ENCODE measurements at places on chromosomes 5 and 9. TPM values are rescaled to one million over a fixed set of nuclear protein-coding genes. Genes with fewer than 3 reads are reported as not detected.

Gene CRHBP
- polyA plus RNA-seq = 0.10 TPM

DNA sequence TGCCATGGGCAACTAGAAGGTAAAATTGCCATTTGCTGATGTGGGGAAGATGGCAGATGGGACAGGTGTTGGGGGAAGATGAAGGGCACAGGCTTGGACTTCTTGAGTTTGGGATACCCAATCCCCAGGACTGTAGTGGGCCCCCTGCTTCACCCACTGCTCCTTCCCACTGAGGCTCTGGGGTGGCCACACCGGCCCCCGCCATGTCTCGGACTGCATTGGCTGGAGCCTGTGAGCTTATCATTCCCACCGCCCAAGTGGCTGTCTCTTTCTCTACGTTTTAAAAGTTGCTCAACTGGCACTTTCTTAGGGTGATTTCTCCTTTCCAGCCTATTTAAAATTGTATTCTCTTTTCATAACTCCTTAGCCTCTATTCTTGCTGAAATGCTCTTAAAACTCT, 730.0 kb upstream of the ADAMTS16 start:
- DNase-seq = no peak

DNA sequence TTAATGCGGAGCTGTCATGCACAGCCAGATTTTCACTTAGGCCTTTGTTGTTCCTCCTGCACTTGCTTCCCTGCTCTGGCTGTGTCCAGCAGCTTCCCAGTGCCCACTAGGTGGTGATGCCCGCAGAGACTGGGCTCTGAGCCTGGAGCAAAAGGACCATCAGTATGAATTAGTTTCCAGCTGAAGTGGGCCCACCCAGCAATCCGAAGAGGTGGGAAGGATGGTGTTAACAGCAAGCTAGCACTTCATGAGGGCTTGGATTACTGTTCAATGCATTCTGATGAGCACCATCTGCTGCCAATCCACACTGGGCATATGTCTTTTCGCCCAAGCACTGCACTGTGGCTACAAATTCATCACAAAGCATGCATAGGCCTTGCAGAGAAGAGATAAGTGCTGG, 459.1 kb downstream of the SPOCK1 start:
- no peak for DNase-seq

DNA sequence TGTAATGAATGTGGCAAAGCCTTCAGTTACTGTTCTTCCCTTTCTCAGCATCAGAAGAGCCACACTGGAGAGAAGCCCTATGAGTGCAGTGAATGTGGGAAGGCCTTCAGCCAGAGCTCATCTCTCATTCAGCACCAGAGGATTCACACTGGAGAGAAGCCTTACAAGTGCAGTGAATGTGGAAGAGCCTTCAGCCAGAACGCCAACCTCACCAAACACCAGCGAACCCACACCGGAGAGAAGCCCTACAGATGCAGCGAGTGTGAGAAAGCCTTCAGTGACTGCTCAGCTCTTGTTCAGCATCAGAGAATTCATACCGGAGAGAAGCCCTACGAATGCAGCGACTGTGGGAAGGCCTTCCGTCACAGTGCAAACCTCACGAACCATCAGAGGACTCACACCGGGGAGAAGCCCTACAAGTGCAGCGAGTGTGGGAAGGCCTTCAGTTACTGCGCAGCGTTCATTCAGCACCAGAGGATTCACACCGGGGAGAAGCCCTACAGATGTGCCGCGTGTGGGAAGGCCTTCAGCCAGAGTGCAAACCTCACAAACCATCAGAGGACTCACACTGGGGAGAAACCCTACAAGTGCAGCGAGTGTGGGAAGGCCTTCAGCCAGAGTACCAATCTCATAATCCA, 6.8 kb downstream of the RPL12 start:
- DNase-seq = no peak

GRCh38 chr9:110047955-110048402, 160.0 kb downstream of the C9orf152 start:
- DNase-seq = no peak

Gene SH3TC2
- polyA plus RNA-seq = 0.44 TPM

Gene CDH6
- 0.77 TPM for polyA plus RNA-seq

GRCh38 chr9:71683598-71684235, 84.6 kb downstream of the CEMIP2 start:
- DNase-seq = no peak

Gene ZSWIM6
- polyA plus RNA-seq = 1.4 TPM

- DNase-seq = no peak
These were observed 657.7 kb downstream of the PRR16 start for GRCh38 chr5:121121786-121122185.

Gene TARS1
- 103 TPM for polyA plus RNA-seq

Gene DTWD2
- 1.4 TPM for polyA plus RNA-seq

GRCh38 chr5:32777733-32778132, 66.6 kb downstream of the NPR3 start:
- DNase-seq = no peak

GRCh38 chr5:133298447-133298846, 246.6 kb downstream of the HSPA4 start:
- no peak for DNase-seq

DNA sequence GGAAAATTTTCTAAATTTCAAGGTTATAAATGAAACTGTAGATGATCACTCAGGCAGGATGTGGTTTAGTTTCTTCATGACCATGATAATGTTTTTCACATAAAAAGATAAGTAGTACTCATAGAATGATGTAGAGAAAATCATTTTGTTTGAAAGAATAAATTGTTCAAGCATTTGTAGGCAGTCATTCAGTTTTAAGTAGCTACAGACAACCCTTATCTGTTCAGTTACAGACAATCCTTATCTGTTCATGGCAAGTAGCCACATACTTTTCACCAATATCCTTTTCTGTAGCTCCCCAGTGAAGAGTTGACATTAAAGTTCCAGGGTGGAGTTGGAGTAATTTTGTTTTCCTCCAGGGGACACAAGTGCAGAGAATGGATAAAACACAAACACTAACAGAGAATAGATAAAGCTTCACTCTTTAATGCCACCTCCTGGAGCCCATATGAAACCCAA, 278.1 kb upstream of the TNC start:
- DNase-seq = no peak

Gene CDH12
- not detected for polyA plus RNA-seq

Gene ADAMTS16
- polyA plus RNA-seq = 0.01 TPM

Gene MLLT3
- polyA plus RNA-seq = 1.2 TPM

DNA sequence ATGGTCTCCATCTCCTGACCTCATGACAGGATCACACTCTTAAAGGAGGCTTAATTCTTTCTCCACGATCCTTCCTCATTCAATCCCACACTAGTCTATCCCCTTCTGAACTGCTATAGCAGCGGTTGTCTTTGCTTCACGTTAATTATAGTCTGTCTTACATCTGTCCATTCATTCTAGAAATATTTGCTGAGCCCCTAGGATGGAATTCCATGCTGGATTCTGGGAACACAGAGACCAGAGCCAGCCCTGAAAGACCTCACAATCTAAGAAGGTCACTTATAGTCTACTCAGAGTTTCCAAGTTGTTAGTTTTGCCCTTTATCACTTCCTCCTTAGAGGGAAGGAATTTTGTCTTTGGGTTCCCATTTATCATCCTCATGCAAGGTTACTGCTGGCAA, 193.5 kb downstream of the GAS1 start:
- no peak for DNase-seq

GRCh38 chr5:138569782-138570181, 5.4 kb downstream of the HSPA9 start:
- no peak for DNase-seq

DNA sequence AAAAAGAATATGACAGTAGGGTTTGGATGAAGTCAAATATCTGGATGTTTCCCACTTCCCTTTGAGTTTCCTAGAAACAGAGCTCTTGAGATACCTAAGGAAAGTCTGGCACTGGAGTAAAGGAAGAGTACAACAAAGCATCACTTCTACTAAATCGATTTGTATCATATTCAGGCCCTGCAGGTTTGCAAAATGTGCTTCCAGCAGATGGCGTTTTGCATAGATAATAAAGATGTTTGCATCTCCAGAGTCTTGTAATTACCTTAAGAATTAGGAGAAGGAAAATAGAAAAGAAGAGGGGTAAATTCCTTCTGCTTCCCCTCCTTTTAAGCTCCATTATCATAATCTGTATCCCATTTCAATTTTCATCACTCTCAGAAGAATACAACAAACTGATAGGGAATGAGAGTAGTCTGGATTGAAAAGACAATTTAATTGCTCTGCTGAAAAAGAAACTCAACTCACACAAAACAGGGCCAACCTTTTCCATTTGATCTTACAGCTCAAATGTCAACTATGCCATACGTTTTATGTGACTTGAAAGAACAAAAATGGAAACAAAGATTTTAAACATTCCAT, 380.4 kb downstream of the PTPRD start:
- no peak for DNase-seq

- no peak for DNase-seq
These were observed 51.3 kb downstream of the ARL15 start for GRCh38 chr5:54259090-54259489.

Gene TAF11L5
- not detected for polyA plus RNA-seq

Gene SOX30
- polyA plus RNA-seq = not detected

Gene SLC6A3
- polyA plus RNA-seq = not detected

- no peak for DNase-seq
These were observed 73.3 kb upstream of the HMHB1 start for GRCh38 chr5:143738417-143739401.

DNA sequence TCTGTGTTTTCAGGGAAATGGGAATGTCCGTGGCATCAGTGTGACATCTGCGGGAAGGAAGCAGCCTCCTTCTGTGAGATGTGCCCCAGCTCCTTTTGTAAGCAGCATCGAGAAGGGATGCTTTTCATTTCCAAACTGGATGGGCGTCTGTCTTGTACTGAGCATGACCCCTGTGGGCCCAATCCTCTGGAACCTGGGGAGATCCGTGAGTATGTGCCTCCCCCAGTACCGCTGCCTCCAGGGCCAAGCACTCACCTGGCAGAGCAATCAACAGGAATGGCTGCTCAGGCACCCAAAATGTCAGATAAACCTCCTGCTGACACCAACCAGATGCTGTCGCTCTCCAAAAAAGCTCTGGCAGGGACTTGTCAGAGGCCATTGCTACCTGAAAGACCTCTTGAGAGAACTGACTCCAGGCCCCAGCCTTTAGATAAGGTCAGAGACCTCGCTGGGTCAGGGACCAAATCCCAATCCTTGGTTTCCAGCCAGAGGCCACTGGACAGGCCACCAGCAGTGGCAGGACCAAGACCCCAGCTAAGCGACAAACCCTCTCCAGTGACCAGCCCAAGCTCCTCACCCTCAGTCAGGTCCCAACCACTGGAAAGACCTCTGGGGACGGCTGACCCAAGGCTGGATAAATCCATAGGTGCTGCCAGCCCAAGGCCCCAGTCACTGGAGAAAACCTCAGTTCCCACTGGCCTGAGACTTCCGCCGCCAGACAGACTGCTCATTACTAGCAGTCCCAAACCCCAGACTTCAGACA, 9.5 kb downstream of the RAB24 start:
- DNase-seq = no peak

GRCh38 chr5:158022393-158022792, 163.4 kb upstream of the CLINT1 start:
- no peak for DNase-seq

GRCh38 chr5:886036-886435, 6.6 kb downstream of the BRD9 start:
- no peak for DNase-seq

DNA sequence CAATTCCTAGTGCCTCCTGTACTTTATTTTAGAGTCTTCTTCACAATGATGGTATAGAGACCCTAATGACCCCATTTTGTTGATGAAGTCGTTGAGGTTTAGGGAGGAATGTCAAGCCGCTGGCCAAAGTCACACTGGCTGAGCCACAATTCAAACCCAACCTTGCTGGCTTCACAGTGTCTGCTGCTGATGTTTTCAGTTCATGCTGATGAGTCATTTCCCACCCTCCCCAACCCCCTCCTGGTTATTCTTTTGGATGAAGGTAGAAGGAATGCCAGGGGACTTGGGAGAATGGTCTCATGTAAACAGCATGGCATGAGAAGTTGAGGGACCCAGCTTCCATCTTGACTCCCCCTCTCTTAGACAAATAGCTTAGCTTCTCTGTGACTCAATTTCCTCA, 68.6 kb downstream of the TMEM252 start:
- DNase-seq = no peak

DNA sequence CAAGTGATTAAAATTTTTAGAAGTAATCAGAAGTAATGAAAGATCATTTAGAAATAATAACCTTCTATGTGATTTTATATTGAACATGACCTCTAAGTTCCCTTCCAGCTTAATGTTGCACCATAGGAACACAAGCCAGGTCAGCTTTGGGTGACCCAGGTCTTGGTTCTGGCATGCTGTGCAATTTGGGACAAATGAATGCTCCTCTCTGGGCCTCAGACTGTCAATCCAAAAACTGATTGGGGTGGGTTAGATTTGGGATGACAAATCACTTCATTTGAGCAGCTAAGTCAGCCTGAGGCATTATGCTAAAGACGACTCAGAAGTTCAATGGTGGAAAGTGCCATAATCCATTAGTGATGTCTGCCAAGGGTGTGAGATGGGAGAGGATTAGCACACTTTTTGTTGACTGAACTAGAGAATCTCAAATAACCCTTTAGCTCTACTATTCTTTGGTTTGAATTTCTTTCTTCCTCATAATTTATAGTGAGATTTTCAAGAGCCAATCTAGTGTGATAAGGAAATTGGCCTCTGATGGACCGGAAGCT, 60.7 kb upstream of the BOD1 start:
- DNase-seq = no peak

DNA sequence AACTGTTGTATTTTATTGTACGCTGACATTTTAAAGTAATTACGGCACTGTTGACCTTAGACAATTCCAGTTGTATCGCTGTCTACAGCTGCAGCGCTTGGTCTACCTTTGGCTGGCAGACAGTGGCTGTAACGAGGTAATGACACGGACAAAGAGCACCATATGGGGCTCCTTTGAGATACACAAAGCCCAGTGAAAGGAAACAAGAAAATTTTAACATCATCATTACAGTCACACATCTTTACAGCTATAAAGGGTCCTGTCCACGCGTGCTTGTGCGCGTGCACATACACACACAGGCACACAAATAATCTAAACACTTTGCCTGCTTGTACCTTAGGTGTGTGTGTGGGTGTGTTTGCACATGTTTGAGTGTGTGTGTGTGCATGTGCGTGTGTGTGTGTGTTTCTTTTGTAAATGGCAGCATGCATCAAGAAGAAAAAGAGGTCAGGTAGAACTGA, 946.0 kb downstream of the NR2F1-AS1 start:
- no peak for DNase-seq

GRCh38 chr9:6777213-6777902, 19.6 kb downstream of the KDM4C start:
- DNase-seq = no peak

Gene SLCO6A1
- not detected for polyA plus RNA-seq

Gene RANBP3L
- polyA plus RNA-seq = 0.04 TPM

All from psoas muscle (tissue), 8 donors.